ENCODE measurements at places on chromosomes 7 and 10.

GRCh38 chr7:113878394-113878992 is 40.3 kb downstream of the PPP1R3A start:
- no peak for DNase-seq

DNA sequence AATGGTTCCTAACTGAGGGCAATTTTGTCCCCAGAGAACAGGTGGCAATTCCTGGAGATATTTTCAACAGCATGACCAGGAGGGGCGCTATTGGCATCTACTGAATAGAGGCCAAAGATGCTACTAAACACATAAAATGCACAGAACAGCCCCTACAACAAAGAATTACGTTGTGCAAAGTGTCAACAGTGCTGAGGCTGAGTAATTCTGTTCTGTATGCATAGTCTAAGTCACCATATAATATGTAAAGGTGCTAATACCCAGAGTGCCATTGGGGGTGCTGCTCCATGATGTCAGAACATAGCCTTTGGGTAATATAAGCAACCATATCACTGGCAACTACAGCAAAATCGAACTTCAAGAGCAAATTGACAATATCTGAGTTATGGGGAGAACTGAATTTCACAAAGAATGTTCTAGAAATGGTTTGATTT is 213.3 kb upstream of the PHYHIPL start:
- no peak for DNase-seq

DNA sequence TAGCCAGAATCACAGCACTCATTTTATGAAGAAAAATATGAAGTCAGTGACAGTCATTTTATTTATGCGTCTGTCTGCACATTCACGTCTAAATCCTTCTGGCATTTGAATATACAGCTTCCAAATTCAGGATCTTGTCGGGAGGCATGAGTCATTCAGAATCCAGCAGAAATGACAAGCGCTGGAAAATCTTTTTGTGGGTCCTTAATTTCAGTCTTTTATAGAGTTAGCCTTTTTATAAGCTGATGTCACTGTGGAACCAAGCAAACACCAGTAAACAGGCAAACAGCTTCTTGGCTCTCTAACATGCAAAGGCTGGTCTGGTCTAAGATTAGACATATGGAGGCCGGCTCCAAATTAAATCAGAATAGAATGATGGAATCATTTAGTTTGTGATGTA is 388.2 kb upstream of the TEX47 start:
- DNase-seq: no peak

DNA sequence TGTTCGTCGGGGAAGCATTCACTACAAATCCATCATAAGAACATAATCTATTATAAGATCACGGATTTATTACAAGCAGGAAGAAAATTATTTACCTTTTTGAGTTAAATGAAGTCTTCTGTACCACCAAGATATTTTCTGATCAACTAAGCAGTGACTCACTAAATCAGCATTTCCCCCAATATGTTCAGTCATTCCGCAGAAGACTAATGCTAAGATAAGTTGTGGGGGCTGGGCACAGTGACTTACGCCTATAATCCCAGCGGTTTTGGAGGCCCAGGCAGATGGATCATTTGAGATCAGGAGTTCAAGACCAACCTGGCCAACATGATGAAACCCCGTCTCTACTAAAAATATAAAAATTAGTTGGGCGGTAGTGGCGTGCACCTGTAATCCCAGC is 144.2 kb upstream of the EGR2 start:
- DNase-seq: no peak

DNA sequence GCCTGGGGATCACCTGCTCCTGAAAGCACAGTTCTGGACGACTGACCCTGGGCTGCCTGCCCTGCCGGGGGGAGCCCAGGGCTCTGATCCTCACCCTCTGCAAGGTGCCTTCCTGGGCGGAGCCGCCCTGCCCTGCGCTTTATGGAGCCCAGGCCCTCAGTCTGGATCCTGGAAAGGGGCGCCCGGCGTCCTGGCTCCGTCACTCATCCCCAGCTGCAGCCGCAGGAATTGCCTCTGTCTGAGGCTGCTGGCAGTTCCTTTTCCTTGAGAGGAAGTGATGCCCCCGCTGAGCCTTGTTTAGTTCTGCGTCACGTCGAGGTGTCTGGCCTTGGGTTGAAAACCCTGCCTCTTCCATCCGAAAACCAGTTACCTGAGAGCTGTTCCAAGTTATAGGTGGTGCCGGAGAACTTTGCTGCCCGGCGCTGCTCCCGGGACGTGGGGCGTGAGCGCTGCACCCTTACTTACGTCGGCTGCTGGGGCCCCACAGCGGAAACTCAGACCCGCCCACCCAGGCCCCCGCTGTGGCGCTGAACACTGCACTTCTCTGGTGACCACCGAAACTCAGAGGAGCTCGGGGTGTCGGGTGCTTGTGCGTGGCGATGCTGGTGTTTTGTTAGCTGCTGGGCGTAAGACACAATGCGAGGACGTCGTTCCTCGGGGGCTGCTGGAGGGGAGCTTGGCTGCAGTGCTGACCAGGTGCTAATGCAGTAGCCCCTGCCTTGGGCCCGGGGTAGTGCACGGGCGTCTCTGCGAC is 5.4 kb downstream of the MAFK start:
- no peak for DNase-seq

DNA sequence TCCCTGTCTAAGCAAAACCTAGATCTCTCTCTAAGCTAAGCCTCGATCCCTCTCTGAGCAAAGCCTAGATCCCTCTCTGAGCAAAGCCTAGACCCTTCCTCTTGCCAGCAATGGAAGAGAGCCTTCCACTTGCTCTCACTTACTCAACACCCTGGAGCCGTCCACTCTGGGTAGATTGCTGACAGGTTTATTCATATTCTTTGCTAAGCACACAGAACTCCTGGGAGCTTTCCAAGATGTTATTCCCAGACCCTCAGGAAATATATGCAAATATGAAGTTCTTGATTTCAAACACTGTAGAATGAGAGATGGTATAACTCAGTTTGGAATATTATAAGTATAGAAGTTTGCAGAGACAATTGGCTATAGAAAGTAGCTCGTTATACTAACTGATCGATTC is 503.8 kb upstream of the CELF2 start:
- DNase-seq: no peak

GRCh38 chr10:88647061-88647615 is 17.1 kb upstream of the LIPF start:
- DNase-seq: no peak
